Stimulated activated CD4-positive, alpha-beta T cell treated with anti-CD3 and anti-CD28 coated beads, Interleukin-1b, Interleukin-23, amount 100 ng/mL, for 1 hour (primary cell): ENCODE measurements at places on chromosomes 6 and 20.

DNA sequence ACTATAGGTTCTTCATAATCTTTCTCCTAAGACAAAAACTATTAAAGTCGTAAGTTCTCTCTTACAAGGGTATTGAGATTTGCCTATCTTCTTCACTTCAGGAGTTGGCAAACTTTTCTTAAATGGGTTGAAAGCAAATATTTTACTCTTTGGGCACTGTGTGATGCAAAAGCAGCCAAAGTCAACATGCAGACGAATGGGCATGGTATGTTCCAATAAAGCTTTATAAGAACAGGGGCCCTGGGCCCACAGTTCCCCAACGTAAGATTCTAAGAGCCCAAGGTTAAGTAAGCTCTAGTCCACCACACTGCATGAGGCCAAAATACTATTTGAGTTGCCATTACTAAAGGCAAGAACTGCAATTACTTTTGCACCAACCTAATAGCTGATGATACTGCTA, 11.5 kb downstream of the CD164 start:
- DNase-seq, result no peak

GRCh38 chr20:9460518-9460917, 53.9 kb upstream of the LAMP5 start:
- no peak for DNase-seq

GRCh38 chr6:184161-184700, 108.1 kb upstream of the DUSP22 start:
- DNase-seq, result no peak

DNA sequence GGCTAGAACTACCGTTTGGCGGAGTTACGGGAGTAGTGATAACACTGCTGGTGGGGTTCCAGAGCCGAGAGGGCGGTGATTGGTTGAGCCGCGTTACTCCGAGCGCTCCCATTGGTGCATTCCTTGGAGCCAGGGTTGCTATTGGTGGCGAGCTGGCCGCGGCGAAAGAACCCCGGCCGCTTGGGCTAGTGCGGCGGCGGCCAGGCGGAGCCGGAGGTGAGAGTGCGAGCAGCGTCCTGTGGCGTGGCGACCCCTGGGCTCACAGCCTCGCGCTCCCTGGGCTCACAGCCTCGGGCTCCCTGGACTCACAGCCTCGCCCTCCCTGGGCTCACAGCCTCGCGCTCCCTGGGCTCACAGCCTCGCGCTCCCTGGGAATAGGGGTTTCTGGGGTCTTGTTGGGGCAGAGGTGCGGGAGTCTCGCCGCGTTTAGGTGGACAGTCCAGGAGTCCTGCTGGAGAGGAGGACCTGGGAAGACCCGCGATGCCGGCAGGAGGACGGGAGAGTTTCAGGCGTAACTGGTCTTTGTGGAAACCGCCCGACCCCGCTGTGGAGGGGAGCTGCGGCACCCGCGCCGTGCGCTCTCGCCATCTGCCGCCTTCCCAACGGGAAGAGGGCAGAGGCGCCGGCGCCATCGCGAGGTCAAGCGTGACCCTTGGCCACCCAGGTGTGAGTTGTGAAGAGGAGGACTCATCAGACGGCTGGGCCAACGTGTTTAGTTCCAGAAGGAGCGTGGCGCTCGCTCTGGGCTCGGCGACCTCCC, 12.2 kb downstream of the PRDM13 start:
- no peak for DNase-seq

DNA sequence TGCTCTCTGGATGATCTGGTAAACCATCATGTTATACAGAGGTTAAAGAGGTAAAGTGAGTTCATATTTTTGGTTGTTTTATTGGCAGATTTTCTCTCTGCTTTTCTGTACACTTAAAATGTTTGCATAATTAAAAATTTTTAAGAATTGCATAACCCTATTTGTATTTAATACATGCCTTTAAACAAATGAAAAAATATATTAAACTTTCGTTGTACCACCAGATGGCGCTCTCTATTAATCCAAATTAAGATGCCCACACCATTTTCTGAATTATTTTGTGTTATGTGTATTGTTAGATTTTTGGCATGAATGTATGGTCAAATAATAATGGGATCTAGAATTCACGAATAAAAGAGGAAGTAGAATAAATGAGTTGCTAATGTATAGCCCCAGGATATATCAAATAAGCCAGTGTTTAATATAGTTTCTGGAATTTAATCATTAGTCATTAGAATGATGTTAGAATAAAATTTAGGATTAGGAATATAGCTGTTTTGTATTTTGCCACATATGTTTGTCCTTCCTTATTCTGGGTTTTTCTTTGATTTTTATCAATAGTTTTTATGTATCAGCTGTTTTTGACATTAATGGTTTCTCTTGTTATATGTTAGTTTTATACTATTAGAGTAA, 38.9 kb downstream of the SMAP1 start:
- DNase-seq, result no peak

GRCh38 chr6:33416386-33417127, 1.4 kb downstream of the CUTA start:
- no peak for DNase-seq

DNA sequence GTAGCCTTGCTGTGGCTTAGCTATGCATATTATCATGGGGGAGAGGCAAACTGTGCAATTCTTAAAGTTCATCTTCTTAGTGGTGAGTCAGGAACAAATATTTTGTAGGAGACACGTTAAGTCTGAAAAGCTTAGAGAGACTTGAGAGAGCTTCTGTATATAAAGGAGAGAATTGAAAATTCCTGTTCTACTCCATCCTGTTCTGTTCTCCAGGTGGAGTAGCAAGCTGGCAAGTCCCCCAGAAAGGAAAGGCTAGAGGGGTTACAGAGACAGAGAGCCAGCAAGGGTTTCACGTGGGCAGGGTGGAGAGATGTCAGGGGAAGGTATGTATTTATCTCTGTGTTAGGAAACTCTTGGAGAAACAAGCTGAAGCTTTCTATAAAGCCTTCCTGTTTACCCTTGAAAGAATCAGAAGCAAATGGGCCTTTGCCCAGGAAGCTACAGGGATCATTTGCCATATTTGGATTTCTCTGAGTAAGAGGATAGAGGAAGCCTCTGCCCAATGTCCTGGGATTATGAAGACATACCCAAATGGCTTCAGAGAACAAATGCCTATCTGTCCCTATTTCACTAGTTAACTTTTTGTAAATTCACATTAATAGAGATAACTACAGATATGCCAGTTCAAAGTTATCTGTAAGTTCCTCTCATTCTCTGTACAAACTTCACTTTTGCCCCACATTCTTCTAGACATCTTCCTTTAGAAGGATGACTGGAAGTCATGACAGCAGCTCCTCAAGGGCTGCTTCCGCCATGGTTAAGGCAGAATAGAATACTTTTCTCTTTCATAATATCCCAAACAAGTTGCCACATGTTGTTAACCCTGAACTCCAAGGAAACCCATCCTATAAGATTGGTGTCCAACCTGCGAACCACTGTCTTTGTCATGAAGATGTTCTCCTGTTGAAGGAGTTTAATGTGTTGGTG, 126.7 kb upstream of the NEDD9 start:
- DNase-seq, result no peak

GRCh38 chr6:109782491-109782999, 91.4 kb downstream of the FIG4 start:
- no peak for DNase-seq
